ENCODE measurements at places on chromosomes 12 and 14.

DNA sequence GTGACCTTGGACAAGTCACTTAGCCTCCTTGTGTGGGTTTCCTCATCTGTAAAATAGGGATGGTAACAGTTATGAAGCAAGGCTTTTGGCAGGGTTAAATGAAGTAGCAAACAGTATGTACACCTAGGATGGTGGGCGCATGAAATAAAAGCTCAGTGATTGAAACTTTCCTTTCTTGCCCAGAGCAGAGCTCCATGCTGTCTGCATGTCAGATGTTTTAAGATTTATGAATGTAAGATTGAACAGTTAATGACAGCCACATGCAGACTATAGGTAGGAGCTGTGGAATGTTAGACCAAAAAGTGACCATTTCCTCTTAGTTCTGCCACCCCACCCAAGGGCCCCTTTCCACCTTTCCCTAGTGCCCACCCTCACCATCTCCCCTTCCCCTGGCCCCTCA, 12.1 kb downstream of the ITGB7 start:
- no peak for DNase-seq

- no peak for DNase-seq
Measured at GRCh38 chr12:117202556-117202955, 12.3 kb upstream of the FBXO21 start.

GRCh38 chr14:90087433-90087832, 25.6 kb downstream of the KCNK13 start:
- DNase-seq: no peak

GRCh38 chr12:103839609-103840461, 1.2 kb downstream of the NT5DC3 start:
- no peak for DNase-seq

DNA sequence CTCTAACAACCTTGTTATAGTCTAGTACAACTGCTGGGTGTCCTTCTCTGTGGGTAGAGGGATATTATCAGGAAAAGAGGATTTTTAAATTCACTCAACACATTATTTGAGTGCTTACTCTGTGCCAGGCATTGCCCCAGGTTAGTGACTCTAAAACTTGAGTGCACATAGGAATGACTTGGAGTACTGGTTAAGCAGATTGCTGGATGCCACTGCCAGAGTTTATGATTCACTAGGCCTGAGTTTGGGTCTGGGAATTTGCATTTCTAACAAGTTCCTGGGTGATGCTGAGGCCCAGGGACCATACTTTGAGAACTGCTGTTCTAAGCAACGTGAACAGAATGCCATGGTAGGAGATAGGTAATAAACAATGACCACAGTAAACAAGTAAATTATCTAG, 96.6 kb downstream of the CFAP54 start:
- no peak for DNase-seq

DNA sequence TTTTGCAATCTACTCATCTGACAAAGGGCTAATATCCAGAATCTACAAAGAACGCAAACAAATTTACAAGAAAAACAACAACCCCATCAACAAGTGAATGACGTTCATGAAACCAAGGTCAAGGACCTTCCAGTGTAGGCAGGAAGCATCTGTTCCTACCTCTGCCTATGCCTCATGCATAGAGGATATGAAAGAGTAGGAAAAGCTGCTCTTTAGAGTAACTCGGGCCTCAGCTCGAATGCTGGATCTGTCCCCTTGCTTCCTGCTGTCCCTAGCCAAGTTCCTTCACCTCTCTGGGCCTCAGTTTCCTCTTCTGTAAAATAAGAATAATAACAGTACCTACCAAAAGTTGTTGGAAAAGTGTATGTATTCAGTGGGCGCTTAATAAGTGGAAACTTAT, 65.0 kb downstream of the FOXN4 start:
- no peak for DNase-seq

DNA sequence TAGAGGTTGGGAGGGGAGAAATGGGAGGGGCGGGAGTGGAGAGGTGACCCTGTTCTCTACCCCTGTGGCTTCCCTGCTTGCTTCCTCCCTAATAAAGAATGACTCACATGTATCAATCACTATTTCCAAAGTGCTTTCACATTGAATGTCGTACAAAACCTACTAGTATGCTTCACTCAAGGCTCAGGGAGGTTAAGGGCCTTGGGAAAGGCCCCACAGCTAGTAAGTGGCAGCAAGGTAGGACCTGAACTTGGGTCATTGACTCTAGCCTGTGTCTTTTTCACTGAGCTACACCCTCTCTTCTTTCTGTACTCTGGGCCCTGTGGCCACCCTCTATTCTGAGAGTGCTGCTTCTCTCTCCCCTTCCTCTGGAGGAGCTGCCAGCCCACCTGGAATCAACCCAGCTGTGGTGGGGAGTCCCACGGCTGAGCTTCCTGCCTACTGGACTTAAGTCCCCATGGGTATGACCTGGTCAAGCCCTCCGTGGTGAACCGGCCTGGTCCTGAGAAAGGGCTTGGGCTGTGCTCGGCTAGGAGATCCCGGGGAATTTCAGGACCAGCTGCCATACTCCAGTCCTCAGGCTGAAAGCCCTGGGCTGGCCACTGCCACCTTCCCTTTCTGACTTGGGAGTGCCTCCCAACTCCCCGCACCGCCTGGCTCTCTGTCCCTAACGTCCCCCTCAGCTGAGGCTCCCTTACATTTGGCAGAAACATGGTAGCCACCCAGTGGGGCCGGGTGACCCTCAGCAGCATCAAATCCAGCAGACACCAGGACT, 13.0 kb downstream of the SLC48A1 start:
- DNase-seq: no peak

GRCh38 chr12:51306507-51306906, 17.5 kb downstream of the BIN2 start:
- no peak for DNase-seq

GRCh38 chr14:21825149-21825743, 151.6 kb upstream of the OR4E1 start:
- DNase-seq: peak; percentile 61

DNA sequence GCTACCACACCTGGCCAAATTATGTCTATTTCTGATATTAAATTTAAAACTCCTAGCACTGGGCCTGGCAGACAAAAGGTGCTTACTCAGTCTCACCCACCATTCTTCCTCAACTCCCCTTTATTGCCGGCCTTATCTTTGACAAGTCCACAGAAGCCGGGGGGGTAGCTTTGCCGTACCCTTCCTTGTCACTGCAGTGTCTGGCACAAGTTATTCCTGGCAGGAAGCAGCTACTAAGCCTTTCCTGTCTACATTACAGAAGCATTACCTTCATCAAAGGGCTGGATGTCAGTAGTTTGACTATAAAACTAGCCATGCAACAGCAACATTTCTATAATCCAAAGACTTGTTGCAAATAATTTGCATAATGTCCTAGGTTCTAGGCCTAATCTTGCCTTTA, 127.1 kb downstream of the PRICKLE1 start:
- no peak for DNase-seq

DNA sequence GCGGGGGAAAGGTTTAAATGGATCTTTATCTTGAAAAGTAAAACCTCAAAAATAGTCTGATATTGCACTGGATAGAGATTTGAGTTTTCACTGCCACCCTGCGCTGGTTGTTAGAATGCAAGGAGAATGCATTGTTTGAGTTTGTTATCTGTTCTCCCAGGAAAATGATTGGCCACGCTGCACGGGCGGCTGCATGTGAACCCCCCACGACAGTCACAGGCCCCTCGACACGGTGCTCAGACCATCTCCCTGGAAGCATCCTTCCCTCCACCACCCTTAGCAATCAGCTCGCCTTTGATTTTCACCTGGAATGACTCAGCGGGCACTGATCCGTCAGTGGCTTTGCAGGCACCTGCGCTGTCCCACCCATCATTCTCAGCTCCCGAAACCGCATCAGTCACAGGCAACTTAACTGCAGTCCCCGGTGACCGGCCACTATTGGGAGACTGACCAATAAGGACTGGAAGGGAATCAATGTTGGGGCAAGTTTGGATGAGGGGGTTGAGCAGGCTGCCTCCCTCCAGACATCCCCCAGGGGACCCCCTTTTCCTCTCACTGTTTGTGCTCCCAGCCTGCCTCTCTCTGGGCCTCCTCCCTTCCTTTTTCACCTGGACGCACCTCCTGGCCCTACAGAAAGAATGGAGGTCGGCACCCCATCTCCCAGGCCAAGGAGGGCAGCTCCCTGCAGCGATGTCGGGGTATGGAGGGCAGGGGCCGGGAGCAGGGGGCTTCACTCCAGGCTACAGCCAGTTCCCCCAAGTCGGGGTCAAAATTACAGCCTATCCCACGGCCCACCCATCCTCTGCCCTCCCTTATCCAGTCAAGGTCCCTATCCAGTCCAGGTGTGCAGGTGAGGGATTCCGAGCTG, 28.5 kb upstream of the C14orf180 start:
- no peak for DNase-seq

- DNase-seq: no peak
Measured at GRCh38 chr12:32647275-32647674, 31.8 kb upstream of the DNM1L start.

GRCh38 chr12:70989232-70989631, 68.7 kb upstream of the PTPRR start:
- DNase-seq: no peak

- no peak for DNase-seq
Measured at GRCh38 chr14:100092832-100093231, 27.6 kb downstream of the EVL start.

GRCh38 chr12:58443273-58443980, 476.9 kb downstream of the LRIG3 start:
- DNase-seq: peak; percentile 37

GRCh38 chr12:59603754-59604153, 7.9 kb downstream of the SLC16A7 start:
- no peak for DNase-seq

- no peak for DNase-seq
Measured at GRCh38 chr12:131803961-131804521, 24.2 kb upstream of the MMP17 start.
